ENCODE measurements at places on chromosomes 3 and 15.

GRCh38 chr3:14548321-14548729, 8.2 kb upstream of the GRIP2 start:
- DNase-seq, result peak; percentile 29

GRCh38 chr3:35200056-35200455, 439.3 kb upstream of the ARPP21 start:
- no peak for DNase-seq

- peak; percentile 47 for DNase-seq
These were observed at the start of gene RYR3 for GRCh38 chr15:33310481-33311311. Gene RYR3, plus strand, starts transcription at chr15:33310967. Its CDS starts 79 bp downstream, at chr15:33311046.

DNA sequence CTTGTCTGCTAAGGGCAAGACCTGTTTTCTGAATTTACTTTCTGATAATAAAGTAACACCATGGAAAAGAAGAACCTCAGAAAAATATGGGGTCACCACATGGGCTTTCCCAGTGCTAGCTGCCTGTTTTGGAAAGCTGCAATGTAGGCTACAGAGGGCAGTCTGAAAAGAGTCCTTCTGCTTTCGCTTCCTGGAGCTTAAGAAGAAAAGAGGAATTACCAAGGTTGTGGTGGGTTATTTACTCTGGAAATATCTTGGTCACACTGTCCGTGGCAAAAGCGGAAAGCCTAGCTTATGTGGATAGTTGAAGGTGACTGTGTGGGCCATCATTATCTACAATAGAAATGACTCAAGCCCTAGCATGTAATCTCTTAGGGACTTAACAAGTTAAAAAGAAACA, 31.7 kb upstream of the IP6K2 start:
- DNase-seq, result no peak

- no peak for DNase-seq
These were observed 6.5 kb upstream of the TM4SF18 start for GRCh38 chr3:149339931-149340309.

GRCh38 chr3:192867645-192868044, 50.0 kb downstream of the MB21D2 start:
- DNase-seq, result no peak

Data from NCI-H1105 treated with DMSO at 0.1 percent for 48 hours (cell line).